Glomerular endothelial cell (primary cell): ENCODE measurements at places on chromosomes 1 and 21. TPM values are rescaled to one million over a fixed set of nuclear protein-coding genes. Genes with fewer than 3 reads are reported as not detected.

Gene ZNF593OS
- total RNA-seq = not detected in 2 replicates

Gene ACTL8
- not detected in 2 replicates for total RNA-seq

Gene SEMA4A
- total RNA-seq = 0.93 and 1.3 TPM in 2 replicates

Gene AKT3
- total RNA-seq = 30.2 and 51.7 TPM in 2 replicates

Gene BATF3
- 1.2 and 1.6 TPM in 2 replicates for total RNA-seq
